ENCODE measurements at places on chromosomes 3 and 15.

DNA sequence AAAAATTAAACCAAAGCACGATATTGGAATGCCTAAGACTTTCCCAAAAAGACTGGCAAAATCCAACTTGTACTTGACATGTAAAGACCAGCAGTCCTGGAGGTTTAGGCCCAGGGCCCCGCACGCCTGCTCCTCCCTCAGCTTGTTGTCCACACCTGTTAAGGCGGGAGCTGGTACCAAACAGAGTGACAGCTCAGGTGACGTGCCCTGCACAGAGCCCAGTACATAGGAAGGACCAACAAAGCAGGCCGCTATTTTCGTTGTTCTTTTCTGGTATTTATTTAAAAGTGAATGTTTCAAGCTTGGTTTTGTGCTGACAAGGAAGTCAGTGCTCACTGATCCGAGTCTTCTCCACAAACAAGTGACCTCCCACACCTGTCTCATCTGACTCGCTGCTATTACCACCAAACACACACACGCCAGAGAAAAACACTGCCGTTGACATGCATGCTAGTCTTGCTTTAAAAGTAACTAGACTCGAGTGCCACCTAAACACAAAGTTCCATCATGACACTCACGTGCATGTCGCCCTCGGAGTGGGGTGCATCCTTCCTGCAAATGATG is 50.2 kb downstream of the HERC2 start:
- DNase-seq: no peak

DNA sequence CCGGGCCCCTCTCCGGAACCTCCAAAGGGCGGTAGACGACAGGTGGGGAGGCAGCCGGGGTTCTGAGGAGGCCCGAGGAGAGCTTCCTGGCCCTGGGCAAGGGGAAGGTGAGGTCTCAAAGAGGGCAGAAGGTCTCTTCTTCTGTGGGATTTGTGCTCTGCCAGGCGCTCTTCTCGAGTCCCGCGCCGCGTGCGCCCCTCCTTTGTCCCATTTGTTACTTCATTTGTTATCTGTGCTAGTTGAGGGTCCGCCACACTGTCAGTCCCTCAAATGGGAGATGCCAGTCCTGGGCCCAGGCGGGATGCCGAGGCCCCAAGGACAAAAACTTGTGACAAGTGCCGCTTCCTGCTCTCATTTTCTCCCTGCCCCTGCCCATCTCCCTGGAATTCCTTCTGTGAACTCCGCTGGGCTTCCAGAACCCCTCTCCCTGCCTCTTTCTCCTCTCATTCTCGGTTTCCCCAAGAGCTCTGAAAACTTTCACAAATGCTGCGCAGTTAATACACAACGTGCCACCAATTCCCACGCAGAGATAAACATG is 1.5 kb downstream of the ST8SIA2 start:
- DNase-seq: no peak

DNA sequence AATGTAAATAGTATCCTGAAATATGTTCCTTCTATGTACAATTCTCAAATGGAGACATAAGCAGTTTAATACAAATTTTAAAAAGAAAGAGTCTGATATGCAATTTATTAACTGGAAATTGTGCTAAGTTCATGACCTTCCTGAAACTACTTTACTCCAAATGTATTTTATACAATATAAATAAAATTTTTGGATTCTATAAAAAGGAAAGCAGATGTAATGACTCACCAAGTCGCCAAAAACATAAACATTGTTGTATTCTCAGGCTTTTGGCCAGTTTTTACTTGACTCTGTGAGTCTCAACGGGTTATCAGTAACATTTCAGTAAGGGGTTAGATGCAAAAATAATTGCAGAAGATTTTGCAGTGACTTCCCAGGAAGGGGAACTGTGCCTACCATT is 948.2 kb downstream of the EPHA3 start:
- DNase-seq: no peak

- no peak for DNase-seq
These were observed 246.5 kb downstream of the ULK4 start for GRCh38 chr3:41715376-41715775.

- no peak for DNase-seq
These were observed 151.5 kb downstream of the DPH6 start for GRCh38 chr15:35394416-35394815.

DNA sequence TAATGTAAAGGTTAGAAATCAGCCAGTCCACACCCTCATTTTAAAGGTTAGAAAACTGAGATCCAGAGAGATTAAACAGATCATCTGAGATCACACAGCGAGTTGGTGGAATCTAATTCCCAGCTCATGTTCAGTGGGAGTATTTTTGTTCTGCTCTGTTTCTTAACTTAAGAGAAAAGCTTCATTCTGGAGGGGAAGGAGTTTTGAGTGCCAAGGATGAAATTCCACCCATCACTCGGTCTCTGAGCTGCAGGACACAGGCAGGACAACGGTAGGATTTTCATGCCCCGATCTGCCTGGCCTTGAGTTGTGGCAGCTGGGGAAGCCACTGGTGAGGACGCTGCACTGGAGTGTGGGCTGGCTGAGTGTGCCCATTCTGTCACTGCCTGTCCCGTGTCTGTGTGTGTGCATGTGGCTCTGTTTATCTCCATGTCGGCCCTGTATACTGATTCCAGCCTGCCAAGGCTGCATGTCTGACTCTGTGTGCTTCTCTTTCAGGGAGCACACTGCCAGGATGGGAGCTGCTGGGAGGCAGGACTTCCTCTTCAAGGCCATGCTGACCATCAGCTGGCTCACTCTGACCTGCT is 94.3 kb downstream of the CEMIP start:
- DNase-seq: no peak

GRCh38 chr3:185070491-185071286 is 82.2 kb downstream of the C3orf70 start:
- DNase-seq: no peak

- no peak for DNase-seq
These were observed 8.0 kb downstream of the BCL2L10 start for GRCh38 chr15:52104532-52105004.

DNA sequence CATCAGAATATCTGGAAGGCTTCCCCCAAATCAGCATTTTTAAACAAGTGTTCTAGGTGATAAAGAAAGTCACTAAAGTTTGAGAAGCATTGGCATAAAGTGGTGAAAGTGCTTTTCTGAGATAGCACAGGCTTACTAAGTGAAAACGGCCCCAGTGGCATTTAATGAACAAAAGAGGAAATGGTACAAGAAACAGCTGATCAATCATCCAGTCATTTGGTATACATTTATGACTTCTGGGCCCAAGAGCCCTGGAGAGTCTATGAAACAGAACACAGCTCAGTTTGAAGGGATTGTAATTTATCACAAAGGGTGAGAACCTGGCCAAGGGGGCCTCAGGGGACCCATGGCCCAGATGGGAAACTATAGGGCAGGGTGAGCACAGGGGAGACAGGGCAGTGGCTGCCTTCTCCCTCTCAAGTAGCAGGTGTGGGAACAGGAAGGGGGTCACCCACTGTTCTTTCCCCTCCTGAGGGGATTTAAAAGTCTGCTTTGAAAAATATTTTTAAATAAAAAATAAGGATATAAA is 265.5 kb upstream of the ROPN1 start:
- no peak for DNase-seq

DNA sequence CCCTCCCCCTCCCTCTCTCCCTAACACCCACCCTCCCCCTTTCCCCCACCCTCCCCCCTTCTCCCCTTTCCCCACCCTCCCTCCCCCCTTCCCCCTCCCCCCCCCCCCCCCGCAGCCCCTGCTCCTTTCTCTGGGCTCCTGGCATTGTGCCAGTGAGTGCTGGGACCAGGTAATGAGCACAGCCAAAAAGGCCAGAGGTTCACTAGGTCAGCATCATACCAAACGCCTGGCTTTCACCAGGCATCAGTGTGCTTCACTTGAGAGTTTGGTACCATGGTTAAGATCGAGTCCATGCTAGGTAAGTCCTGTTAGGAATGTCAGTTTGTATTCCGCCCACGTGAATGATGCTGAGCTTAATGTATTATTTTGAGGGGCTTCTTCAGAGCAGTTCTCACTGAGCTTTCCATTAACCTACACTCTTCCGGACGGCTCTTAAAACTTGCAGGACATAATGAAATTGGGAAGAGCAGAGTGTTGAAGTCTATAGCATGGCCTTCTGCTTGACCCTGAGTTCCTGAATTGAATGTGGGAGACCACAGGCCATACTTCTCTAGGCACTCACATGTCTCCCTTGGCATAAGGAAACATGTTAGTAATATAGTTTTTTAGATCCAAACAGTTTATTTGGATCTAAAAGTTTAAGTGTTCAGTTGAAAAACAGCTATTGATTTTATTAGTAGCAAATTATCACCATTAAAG is 45.6 kb downstream of the SENP2 start:
- no peak for DNase-seq

- DNase-seq: no peak
These were observed 66.0 kb upstream of the LRRFIP2 start for GRCh38 chr3:37240170-37240945.

DNA sequence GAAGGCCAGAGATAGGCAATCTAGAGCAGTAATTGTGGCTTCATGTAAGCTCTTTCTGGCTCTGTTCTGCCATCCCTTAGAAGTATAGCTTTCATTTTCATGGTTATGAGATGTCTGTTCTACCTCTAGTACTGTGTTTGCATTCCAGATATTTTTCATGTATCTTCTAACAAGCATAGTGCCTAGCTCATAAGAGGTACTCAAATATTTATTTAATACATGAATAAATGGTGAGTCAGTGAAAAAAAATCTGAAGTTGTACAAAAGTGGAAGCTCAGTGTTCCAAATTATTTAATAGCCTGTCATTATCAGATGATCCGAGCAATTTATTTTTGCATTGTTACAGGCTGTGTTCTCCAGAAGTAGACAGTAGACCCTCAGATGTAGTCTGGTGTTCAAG is 64.3 kb downstream of the OXSM start:
- no peak for DNase-seq

DNA sequence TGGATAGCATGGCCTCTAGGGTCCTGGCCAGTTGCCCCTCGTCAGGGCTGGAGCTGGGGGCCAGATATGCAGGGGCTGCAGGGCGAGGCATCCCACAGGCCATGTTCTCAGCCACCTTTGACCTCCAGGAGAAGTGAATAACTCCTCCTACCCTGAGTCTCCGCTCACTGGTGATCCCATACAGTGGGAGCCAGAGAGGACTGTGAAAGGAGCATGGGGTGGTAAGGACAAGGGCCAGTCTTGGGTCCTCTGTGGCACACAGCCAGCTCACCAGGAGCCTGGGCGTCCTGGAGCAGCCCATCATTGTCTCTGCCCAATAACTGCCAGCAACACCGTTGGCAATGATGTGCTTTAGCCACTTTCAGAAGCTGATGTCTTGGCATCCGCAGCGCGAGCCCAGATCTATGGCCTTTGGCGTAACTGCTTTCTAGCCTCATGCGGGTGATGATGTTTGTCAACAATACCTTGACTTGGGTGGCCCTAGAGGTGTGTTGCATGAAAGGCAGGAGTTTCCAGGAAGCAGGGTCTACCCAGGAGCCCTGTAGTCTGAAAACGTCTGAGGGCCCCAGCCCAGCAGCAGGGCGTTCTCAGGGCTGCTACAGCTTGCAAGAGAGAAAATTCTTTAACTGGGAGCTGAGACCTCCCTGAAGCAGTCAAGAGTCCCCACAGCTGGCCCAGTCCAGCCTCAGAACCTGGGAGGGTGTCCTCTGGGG is 61.1 kb upstream of the IQSEC1 start:
- peak; percentile 12 for DNase-seq

- DNase-seq: no peak
These were observed 622.2 kb downstream of the EDEM1 start for GRCh38 chr3:5809586-5810246.

DNA sequence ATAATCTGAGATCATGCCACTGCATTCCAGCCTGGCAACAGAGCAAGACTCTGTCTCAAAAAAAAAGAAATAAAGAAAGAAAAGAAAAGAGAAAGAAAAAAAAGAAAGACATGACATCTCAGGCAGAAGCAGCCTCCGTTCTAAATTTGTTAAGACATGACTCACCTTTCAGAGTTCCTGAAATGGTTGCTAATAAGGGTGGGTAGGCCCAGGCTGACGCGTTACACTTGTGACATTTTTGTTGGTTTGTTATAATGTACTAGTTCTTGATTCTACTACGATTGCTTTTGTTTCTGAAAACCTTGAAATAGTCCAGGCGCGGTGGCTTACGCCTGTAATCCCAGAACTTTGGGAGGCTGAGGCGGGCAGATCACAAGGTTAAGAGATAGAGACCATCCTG is 21.0 kb downstream of the SLC25A20 start:
- no peak for DNase-seq

DNA sequence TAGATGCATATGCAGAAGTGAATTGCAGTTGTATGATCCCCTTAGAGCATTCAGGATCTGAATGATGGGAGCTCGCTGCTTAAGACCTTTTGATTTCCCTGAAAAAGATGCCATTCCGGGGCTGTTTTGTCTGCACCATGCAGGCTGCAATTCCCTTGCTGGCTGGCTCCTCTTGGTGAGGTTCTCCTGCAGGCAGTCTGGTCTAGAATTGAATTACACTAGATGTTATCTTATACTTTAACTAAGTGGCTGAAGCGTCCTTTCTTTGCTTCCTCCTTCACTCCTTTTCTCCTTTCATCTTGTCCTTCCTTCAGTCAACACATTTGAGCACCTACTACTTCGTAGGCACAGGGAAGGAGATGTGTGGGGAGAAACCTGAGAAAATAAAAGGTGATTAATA is 18.6 kb upstream of the MYZAP start:
- no peak for DNase-seq

- no peak for DNase-seq
These were observed 210.5 kb upstream of the TLE3 start for GRCh38 chr15:70308011-70308734.

GRCh38 chr15:47484059-47484458 is 233.2 kb upstream of the SEMA6D start:
- DNase-seq: no peak

DNA sequence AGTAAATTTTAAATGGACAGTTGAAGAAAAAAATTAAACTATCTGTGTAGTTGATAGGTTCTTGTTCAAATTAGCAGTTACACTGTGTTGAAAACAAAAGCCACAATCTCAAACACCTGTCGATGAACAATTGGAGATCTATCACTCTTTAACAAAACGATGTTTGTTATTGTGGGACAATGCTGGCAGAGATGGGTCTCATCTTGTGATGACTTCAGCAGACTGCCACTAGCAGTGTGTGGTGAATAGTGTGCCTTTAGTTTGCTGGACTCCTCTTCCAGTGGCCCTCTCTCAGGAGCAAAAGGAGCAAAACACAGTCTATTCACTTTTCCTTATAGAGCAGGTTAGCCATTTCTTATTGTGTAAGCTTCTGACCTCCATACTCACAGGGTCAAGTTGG is 14.7 kb upstream of the TRIM59 start:
- DNase-seq: no peak

GRCh38 chr3:191019855-191020254 is 157.4 kb upstream of the GMNC start:
- no peak for DNase-seq

Measured in lower lobe of right lung (tissue), 2 donors.